NCI-H82 (cell line): ENCODE measurements at places on chromosomes 6 and 20.

- DNase-seq, result no peak
These were observed 6.6 kb downstream of the PLCB4 start for GRCh38 chr20:9075264-9076095.

GRCh38 chr6:36913082-36913481 is 27.3 kb downstream of the C6orf89 start:
- no peak for DNase-seq

GRCh38 chr6:69988458-69989126 is 122.2 kb downstream of the COL19A1 start:
- DNase-seq, result no peak

GRCh38 chr6:50724381-50725124 is 11.2 kb downstream of the TFAP2D start:
- peak; percentile 43 for DNase-seq

DNA sequence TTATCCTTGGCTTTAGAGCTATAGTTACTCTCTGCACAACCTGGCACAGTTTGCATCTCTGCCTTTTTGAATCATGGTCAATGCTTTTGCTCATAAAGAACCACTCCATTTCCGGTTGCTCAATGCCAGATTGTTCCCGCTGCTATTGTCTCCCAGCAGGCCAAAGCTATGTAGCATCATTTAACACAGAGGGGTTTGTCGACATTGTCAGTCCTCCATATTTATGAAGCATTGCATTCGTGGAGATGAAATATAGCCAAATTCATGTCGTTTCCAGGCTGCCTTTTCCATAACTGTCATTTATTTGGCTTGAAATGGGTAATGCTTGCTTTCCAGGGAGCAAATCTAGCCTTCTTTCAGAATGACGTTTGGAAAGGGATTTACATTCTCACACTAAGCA is 598.8 kb downstream of the EPHA7 start:
- no peak for DNase-seq

GRCh38 chr6:71510057-71510713 is 221.6 kb downstream of the OGFRL1 start:
- peak; percentile 49 for DNase-seq

GRCh38 chr6:20180935-20181334 is 31.3 kb downstream of the MBOAT1 start:
- DNase-seq, result no peak

DNA sequence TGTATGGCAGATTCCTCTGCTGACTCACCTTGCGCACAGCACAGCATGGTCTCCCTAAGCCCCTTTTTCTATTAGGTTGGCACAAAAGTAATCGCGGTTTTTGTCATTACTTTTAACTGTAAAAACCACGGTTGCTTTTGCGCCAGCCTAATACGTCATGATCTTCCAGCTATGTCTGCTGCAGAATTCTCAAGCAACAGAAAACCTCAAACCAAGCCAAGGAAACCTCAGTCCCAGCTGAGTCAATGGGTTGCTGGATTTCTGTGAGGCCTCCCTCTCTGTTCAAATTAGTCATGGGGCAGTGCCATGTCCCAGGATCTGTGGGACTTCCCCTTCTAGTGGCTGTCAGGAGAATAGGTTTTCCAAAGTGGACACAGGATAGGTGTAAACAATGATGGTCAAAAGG is 15.7 kb upstream of the ENPP1 start:
- no peak for DNase-seq

DNA sequence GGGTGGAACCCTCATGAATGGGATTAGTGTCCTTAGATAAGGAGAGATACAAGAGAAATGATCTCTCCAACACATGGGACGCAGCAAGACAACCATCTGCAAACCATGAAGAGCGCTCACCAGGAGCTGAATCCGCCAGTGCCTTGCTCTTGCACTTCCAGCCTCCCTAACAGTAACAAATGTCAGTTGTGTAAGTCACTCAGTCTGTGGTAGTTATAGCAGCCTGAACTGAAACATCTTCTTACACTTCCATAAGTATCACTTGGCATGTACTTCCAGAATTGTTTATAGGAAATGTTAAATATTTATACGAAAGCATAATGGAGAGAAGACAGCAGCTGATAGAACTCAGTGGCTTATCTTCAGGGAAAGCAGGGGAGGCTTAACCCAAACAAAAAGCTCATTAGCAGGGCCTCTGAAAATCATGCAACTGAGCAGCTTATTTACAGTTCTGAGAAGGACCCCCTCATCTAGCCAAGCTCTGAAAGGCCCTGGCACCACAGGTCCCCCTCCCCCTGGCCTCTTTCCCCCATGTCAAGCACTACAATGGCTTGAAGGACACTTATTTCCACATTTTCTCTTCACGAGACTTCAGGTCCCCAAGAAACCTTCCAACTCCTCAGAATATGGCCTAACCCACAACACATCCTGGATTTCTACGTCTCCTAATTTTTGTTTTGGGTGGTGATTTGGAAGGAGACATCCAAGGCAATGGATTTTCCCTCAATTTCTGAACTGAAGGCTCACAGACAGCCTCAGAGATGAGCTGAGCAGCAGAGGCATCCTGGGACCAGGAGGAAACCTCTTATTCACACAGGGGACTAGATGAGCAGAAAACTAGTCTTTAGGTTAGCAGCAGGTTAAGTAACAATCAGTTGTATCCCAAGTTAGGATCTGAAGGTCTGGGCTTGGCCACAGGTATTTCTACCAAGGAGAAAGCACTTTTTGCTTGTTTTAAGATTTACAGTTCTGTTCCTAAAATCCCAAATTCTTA is 49.1 kb downstream of the GCLC start:
- DNase-seq, result peak; percentile 83

DNA sequence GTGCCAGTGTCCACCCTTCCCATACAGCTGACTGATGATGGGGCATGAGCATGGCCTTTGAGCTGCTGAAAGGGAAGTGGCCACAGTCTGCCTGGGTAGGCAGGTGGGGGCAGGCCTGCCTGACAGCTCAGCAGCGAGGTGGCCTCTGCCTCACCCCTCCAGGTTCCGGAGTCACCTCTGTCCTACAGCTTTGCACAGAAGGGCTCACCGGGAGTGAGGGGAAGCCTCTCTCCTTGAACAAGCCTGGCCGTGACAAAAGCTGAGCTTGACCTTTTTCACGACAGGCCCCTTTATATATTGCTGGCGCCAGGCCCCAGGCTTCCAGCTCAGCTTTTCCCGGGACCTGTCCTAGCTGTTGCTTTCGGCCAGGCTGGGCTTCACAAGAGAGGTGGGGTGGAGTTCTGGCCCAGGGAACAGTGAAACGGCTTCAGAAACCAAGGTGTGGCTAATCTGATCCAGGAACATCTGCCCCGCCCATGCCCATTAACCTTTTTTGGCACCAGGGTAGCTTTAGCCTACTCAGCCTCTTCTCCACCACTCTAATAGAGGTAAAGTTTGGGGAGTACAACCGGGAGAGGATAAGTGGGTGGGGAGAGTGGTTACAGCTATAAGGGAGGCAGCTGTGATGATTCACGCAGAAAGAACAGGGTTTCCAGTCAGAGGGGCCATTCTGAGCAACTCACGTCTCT is 42.9 kb downstream of the C6orf132 start:
- no peak for DNase-seq

DNA sequence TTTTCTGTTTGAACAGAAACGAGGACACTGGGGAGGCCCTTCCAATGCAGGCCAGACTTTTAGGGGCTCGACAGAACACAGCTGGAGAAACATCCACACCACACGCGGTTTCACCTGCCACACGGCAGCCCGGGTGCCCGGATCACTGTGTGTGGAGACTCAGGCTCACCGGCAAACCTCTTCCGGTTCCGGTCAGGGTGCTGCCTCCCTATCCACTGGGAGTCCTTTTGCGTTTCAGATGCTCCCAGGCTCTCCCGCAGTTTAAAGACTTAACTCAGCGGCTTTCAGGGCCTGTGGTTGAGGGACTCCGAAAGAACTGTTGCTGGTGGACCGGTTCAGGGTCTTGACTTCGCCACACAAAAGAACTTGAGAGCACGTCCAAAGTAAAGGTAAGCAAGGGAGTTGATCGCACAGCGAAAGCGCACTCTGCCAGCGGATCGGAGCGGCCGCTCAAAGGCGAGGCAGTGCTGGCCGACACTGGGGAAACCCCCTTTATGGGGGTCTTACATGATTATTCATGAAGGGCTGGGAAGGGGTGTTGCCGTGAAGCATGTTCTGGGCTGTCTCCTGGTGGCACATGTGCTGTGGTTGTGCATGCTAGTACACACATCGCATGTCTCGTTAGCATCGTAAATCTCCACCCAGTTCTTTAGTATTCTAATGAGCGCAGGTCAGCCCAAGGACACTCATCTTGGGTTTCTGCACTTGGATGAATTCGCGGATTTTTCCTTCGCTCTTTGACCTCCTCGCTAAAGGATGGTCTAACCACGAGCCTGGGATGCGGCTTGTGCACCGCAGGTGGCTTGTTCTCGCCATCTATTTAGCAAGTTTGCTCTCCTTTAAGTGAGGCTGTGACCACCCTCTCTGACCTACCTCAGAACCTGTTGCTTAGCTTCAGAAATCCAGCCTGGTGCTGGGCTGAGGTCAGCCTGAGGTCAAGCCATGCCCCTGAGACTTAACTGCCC is 180.3 kb downstream of the CDH26 start:
- no peak for DNase-seq

DNA sequence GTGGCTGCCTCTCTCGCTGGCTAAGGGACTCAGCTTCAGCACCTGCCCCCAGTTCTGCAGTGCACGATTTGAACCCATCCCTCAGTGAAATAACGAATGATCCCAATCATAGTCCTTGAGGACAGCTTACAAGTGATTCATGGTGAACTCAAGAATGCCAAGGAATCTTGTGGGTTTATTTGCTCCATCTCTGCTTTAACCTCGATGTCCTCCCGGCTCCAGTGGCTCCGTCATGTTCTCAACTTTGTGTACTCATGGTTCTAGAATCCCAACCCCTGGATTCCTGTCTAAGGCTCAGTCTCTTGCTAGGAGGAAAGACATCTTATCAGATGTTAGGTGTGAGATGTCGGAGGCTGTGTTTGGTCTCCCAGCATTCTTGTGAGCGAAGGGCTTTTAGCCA is 29.0 kb upstream of the GTSF1L start:
- DNase-seq, result no peak

DNA sequence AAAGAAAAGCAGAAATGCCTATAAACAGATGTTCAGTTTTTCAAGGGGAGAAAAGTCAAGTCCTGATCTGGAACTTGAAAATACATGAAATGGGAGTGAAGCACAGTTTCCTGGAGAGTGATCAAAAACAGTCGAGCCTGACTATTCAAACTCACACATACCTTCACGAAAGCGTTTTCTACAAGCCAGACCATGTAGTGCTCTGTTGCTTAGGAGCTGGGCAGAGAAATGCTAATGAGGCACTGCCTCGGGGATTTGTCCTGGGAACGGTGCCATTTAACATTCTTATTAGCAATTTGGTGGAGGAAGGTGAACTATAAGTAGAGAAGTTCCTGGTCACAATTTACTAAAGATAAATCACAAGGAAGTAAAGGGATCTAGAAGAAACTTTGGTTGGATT is 5.9 kb downstream of the NHSL1 start:
- peak; percentile 27 for DNase-seq

DNA sequence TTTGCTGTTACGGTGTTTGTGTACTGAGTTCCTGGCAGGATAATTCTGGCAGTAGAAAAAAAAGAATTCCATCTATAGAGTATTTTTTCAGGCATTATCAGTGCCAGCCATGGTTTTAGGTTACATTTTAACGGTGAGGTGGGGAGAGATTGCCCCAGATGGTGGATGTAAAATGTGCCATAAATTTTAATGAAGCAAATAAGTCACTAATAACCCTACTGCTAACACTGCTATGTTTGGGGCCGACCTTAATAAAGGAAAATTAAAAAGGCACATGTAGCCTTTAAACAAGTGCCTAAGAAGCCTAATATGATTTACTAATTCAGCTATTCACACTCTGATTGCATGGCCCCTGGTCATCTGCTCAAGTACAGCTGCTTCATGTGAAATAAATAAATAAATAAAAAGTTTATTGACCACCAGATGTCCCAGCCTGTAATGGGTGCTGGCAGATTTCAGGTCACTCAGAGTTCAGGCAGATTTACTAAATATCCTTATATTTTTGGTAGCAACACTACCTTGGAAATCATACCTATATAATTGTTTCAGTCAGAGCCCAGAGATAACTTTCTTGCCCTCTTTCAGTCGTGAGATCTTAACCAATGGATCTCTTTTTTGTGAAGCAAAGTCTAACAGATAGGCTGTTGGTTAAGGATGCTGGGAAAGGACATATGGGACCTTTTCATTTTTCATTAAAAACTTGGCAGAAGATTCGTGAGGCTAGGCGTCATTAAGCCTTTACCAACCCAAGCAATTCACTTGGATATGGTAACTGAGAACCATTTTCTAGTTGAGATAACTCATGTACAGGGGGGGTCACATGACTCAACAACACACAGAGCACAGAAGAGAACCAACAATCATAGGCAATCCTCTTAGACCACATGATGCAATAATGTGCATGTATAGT is 495.0 kb upstream of the NRSN1 start:
- peak; percentile 76 for DNase-seq

GRCh38 chr20:44618318-44618731 is 33.2 kb downstream of the ADA start:
- no peak for DNase-seq
